ENCODE measurements at places on chromosomes 12 and 14. TPM values are rescaled to one million over a fixed set of nuclear protein-coding genes. Genes with fewer than 3 reads are reported as not detected.
A peak's percentile ranks its signal among the peaks of the same experiment; 100 is the strongest.

Gene RHOJ
- total RNA-seq, result 0.32 TPM

- H3K36me3 ChIP-seq, result no peaks in the 10 kb centered on the region
- H3K4me3 ChIP-seq, result no peak overlapping the region
- no peak overlapping the region for H3K27ac ChIP-seq
Observed at GRCh38 chr14:55423969-55424368, 12.3 kb upstream of the ATG14 start.

DNA sequence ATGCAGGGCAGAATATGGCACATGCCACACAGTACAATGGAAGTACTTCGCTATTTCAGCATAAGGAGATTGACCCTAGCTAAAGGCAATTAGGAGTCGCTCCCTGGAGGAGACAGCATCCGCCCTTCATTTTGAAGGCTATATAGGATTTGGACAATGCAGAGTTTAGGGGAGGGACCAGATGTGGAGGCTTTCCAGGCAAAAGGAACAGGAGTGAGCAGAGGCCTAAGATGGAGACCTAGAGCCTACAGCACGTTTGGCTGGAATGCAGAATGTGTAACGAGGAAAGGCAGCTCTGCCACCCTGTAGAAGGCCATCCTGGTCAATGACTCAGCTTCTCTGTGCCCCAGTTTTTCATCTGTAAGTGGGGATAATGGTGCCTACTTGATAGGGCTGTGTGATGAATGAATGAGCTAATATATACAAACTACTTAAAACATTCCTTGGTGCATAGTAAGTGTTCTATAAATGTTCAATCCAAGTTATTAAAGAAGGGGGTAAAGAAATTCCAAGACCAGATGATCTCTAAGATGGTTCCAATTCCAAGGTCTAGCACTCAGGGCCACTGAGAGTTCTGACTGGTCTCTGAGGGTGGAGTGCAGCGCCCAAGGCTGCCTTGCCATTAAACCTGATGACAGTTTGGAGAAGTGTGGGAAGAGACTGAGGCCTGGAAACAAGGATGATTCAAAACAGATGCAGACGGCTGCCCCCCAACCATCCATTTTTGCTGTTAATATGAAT is 54.3 kb upstream of the FRMD6 start:
- no peaks in the 10 kb centered on the region for H3K27me3 ChIP-seq
- peak; percentile 73 for DNase-seq
- peak overlapping the region; percentile 68 for H3K27ac ChIP-seq
- no peak overlapping the region for H3K4me3 ChIP-seq
- H3K4me1 ChIP-seq, result peaks cover 43% of the 10 kb centered on the region

Gene INSM2
- total RNA-seq, result not detected

Gene TAS2R9
- total RNA-seq, result not detected

Gene MYL2
- total RNA-seq, result not detected

Gene KLHDC1
- 1.3 TPM for total RNA-seq

Data from SJSA1 (cell line).